ENCODE measurements at places on chromosomes 1 and 21.

GRCh38 chr1:232445361-232446106 lies 184.4 kb downstream of the SIPA1L2 start:
- DNase-seq = no peak

DNA sequence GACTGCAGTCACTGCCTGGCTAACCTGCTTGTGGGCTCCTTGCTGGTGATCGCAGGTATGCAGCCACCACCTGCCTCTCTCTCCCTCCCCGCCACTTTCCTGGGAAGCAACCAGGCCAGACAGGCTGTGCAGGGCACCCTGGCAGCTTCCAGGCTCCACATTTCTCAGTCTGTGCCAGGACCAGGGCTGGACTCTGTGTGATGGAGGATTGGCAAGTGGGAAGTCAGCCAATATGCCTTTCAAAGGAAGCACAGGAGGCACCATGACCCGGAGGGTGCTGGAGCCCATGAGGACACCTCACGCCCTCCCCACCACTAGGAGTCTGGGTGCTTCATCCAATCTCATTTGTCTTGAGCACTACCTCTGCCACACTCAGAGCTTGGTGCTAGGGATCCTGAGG lies 15.8 kb upstream of the DISP3 start:
- no peak for DNase-seq

GRCh38 chr21:45454926-45455673 lies 50.1 kb downstream of the COL18A1 start:
- no peak for DNase-seq

GRCh38 chr1:149993764-149994163 lies 16.8 kb downstream of the OTUD7B start:
- no peak for DNase-seq

DNA sequence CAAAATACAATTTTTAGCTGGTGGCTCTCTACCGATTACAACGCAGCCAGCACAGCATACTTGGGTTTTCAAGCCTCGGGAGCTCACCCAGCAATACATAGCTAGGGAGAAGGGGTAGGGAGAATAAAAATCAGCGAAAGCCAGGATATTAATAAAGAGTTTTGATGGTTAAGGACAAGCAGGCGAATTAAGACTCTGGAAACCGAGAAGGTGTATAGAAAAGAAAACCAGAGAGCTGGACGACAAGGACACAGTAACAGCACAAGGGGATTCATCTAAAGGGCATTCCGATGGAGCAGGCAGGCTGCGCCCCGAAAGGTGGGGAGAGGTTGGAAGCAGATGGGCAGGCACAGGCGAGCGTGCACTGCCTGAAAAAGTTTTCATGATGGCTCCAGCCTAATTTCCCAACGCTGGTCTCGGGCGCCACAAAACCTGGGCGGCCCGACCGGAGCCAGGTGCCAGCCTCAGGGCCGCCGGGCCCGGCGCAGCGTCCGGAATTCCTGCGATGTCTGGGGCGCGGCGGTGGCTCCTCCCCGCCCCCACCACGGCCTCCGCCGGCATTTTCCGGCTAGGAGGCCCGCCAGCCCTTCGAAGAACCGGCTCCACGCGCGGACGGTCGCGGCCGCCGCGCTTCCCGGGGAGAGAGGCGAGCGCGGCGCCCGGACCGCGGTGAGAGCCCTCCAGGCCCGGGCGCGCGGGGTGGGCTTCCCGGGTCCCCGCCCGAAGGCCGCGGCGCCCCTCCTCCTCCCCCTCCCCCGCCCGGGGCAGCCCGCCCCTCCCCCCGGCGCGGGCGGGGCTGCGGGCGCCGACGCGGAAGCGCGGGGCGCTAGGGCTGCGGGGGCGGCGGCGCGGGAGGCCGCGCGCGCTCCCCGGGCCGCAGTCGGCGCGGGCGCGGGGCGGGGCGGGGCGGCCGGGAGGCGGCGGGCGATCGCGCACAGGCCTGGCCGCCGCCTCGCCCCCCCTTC lies 774 bp upstream of the DYRK1A start:
- DNase-seq = no peak

Measured in skeletal muscle cell (primary cell).